ENCODE measurements at places on chromosomes 5 and 9. TPM values are rescaled to one million over a fixed set of nuclear protein-coding genes. Genes with fewer than 3 reads are reported as not detected.

The MYMK gene
- 82.7 TPM for polyA plus RNA-seq

The SHOC1 gene
- polyA plus RNA-seq = 0.26 TPM

The SMIM27 gene
- 10.7 TPM for polyA plus RNA-seq

The DBH gene
- 0.54 TPM for polyA plus RNA-seq

The TTC1 gene
- polyA plus RNA-seq = 46.1 TPM

The CCL28 gene
- polyA plus RNA-seq = 0.17 TPM

The ODF2 gene
- 23.6 TPM for polyA plus RNA-seq

The PCDHGC5 gene
- 1.1 TPM for polyA plus RNA-seq

The SPATA31E1 gene
- not detected for polyA plus RNA-seq

The INVS gene
- 11.9 TPM for polyA plus RNA-seq

Data from hindlimb muscle (tissue), 1 donor.